ENCODE measurements at places on chromosomes 3 and 15.
A peak's percentile ranks its signal among the peaks of the same experiment; 100 is the strongest.

- H3K4me3 ChIP-seq = no peak overlapping the region
- no peak overlapping the region for H3K27ac ChIP-seq
- H3K4me1 ChIP-seq = no peaks in the 10 kb centered on the region
- H3K36me3 ChIP-seq = no peaks in the 10 kb centered on the region
- no peaks in the 10 kb centered on the region for H3K27me3 ChIP-seq
- no peak for DNase-seq
These were observed 316.5 kb downstream of the GBE1 start for GRCh38 chr3:81444817-81445460.

DNA sequence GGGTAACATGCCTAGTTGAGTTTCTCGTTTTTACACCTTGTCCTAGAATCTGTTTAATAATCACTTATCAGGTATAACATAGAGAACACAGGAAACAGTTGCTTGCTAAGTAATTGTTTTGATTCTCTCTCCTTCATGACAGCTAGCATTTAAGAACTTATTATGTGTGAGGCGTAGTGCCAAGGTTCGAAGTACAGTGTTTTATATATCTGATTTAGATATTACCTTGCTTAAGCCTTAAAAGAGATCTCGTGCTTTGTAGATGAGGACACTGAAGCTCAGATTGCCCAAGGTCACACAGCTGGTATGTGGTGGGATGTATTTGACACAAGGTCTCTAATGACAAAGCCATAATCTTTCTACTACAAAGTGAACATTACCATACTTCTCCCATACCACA, 29.0 kb upstream of the IFT57 start:
- no peaks in the 10 kb centered on the region for H3K27me3 ChIP-seq
- H3K36me3 ChIP-seq = no peaks in the 10 kb centered on the region
- no peaks in the 10 kb centered on the region for H3K4me1 ChIP-seq
- H3K27ac ChIP-seq = no peak overlapping the region

DNA sequence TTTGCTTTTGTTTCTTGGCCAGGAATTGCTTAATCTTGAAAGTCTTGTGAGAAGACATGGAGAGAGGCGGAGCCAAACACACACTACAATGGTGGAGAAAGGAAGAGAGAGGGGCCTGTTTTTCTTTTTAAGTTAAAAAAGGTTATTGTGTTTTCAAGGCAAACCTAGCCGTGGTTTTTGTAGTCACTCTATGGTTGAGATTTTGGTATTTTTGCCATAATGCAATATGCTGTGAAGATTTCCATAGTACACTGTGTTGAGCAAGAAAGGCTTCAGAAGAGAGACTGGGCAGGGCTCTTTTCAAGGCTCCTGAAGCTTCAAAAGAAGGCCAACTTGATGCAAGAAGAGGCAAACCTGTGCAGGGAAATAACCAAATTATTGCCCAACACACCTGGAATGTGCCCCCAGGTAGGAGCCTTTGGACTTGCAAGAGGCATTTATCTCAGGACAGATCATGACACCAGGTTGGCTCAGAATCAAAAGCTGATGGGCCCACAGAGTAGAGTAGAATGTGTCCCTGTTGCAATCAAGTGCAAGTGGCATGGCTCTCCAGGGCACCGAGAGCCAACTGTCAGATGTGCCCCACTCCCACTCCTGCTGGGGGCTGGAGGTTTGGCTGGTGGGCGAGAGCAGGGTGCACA, 22.1 kb downstream of the AMOTL2 start:
- H3K4me1 ChIP-seq = no peaks in the 10 kb centered on the region
- H3K27ac ChIP-seq = no peak overlapping the region
- no peaks in the 10 kb centered on the region for H3K27me3 ChIP-seq
- no peak for DNase-seq

GRCh38 chr3:64222501-64223111, 2.7 kb downstream of the PRICKLE2 start:
- no peaks in the 10 kb centered on the region for H3K4me1 ChIP-seq
- DNase-seq = no peak
- H3K4me3 ChIP-seq = no peak overlapping the region
- H3K27me3 ChIP-seq = no peaks in the 10 kb centered on the region
- H3K27ac ChIP-seq = no peak overlapping the region

DNA sequence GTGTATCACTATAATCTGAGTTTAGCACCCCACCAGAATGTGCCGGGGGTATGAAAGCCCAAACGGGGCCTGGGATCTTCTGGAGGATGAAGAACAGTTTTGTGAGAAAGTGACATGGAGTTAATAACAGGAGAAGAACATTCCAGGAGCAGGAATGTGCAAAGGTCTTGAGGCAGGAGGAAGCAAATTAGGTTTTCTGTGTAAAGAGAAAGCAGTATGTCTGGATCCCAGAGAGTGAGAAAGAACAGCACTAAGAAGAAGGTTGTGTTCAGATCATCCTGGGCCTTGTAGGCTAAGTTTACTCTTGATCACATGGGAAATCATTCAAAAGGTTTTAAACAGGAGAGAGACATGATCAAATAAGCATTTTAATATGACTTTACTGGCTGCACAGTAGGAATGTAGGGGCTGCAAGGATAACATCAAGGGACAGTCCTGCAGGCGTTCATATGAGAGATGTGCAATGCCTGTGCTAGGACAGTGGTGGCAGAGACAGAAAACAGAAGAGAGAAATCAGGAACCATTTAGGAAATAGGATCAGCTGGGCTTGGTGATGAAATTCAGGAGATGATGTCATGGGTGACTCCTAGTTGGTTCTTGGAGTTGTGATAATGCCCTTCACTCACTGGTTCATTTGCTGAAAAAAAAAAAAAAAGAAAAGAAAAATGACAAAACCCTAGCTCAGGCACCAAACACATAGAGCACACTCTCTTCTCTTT, 113.5 kb downstream of the TNIK start:
- peaks cover 2% of the 10 kb centered on the region for H3K4me1 ChIP-seq
- no peaks in the 10 kb centered on the region for H3K27me3 ChIP-seq
- no peak overlapping the region for H3K4me3 ChIP-seq
- DNase-seq = peak; percentile 51
- no peak overlapping the region for H3K27ac ChIP-seq

DNA sequence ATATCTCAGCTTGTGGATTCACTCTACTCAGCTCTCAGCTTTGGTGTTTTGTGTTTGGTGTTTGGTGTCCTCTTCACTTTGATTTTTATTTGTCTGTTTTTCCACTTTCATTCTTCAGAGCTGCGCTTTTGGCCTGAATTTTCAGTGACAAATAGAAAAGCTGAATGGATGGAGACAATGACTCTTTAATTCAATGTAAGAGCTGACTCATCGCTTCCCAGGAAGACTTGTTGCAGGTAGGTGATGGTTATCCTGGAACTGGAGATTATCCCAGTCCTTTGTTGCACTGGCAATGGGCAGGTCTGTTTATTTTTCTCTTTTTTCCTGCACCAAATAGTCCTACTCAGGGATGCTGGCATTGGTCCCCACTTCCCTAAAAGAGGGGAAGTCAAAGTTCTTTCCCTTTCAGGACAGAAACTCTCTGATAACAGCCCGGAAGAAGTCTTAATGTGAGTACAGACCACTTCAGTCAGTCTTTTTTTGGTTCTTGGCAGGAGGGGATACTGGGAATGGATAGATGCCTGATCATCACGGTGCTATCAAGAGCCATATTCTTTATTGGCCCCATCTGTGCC, 12.4 kb upstream of the AEN start:
- no peak for DNase-seq
- H3K27ac ChIP-seq = no peak overlapping the region
- H3K27me3 ChIP-seq = peaks cover 68% of the 10 kb centered on the region
- H3K36me3 ChIP-seq = no peaks in the 10 kb centered on the region
- peaks cover 25% of the 10 kb centered on the region for H3K4me1 ChIP-seq

DNA sequence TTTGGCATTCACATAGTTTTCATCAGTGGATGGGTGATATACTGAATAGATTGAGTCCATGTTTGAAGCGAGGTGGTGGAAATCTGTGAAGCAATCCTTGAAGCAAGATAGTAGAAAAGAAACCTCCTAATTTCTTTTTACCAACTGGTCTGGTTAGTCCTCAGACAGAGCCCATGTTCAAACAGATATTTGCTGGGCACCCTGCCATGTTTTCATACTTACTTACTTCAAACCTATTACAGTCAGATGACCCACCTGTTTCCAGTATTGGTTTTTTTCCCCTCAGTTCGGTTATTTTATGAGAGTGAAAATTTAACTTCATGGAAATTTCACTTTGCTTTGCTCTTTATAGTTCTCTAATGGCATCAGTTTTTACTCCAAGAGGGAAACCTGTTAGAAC, 23.7 kb downstream of the EXOSC7 start:
- H3K4me1 ChIP-seq = peaks cover 14% of the 10 kb centered on the region
- no peak for DNase-seq
- no peak overlapping the region for H3K4me3 ChIP-seq
- H3K27ac ChIP-seq = no peak overlapping the region
